NCI-H2081 treated with DMSO at 0.1 percent for 48 hours (cell line): ENCODE measurements at places on chromosomes 1 and 21.

DNA sequence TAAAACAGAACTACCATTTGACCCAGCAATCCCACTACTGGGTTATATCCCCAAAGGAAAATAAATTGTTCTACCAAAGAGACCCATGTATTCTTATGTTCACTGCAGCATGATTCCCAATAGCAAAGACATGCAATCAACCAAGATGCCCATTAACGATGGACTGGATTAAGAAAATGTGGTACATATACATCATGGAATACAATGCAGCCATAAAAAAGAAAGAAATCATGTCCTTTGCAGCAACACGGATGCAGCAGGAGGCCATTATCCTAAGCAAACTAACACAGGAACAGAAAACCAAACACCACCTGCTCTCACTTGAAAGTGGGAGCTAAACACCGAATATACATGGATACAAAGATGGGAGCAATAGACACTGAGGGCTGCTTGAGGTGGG, 44.2 kb downstream of the SLC35D1 start:
- DNase-seq, result no peak

DNA sequence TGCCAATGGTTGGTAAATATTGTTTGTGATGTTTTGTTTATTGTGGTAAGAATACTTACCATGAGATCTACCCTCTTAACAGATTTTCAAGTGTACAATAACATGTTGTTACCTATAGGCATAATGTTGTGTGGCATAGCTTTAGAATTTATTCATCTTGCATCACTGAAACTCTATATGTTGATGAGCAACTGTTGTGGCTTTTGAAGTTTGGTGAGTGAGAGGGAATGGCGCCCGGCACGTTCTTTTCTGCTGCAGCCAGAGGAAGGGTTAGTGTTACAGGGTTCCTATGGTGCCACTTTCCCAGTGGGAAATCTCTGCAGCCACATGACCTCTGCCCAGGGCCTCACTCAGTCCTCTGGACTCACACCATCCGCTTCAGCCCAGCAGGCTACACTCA, 342.5 kb upstream of the ADGRL2 start:
- no peak for DNase-seq

- DNase-seq, result no peak
These were observed 5.0 kb downstream of the JMJD4 start for GRCh38 chr1:227729881-227730629.

GRCh38 chr21:38249256-38249655, 7.5 kb upstream of the KCNJ15 start:
- no peak for DNase-seq

- no peak for DNase-seq
These were observed 411.6 kb upstream of the NEGR1 start for GRCh38 chr1:72693899-72694298.

GRCh38 chr1:206496131-206496793, 11.1 kb upstream of the RASSF5 start:
- DNase-seq, result no peak

- no peak for DNase-seq
These were observed 24.4 kb downstream of the CAP1 start for GRCh38 chr1:40064797-40065499.
